WTC11 (cell line): ENCODE measurements at places on chromosomes 5 and 9. TPM values are rescaled to one million over a fixed set of nuclear protein-coding genes. Genes with fewer than 3 reads are reported as not detected.

GTF3C4 gene
- 28.5 to 31.6 TPM (median 29.1 TPM) in 3 replicates for total RNA-seq

DNA sequence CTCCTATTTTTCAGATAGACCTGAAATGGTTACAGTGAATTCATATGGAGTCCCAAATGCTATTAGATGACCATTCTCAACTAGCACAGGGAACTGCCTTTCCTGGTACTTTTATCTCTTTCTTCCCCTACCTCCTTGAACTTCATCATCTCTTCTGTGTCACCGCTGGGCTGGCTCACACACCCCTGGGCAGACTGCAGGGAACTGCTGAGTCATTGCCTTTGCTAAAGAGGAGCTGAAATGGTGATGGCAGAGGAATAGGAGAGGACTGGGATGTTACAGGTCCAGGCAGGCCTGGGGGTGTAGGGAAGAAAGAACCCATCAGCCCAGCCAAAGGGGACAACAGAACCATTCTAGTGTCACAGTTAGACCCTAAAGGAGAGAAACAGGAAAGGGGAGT is 322.3 kb downstream of the ASTN2 start:
- H3K36me3 ChIP-seq: no peaks in the 10 kb centered on the region
- DNase-seq: no peak
- no peak overlapping the region for H3K4me3 ChIP-seq
- peak overlapping the region; percentile 60; the same call in 1 of the 2 replicates for H3K27ac ChIP-seq

DNA sequence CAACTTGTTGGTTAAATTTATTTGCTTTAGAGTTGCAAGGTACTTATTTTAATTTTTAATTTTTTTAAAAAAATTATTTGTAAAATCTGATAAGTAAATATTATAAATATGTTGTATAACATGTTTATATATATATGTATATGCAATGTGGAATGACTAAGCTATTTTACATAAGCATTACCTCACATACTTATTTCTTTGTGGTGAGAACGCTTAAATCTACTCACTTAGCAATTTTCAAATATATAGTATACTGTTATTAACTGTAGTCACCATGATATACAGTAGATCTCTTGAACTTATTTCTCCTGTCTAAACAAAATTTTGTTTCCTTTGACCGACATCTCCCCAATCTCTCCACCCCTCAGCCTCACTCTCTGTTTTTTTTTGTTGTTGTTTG is 147.8 kb downstream of the NNT start:
- no peak for DNase-seq
- no peaks in the 10 kb centered on the region for H3K4me1 ChIP-seq
- H3K36me3 ChIP-seq: peaks cover 54% of the 10 kb centered on the region
- H3K27me3 ChIP-seq: no peaks in the 10 kb centered on the region; the same call in none of the 2 replicates
- H3K27ac ChIP-seq: no peak overlapping the region

LHX3 gene
- 0.11 TPM in 1 of 3 replicates, not detected in the others for total RNA-seq

DNA sequence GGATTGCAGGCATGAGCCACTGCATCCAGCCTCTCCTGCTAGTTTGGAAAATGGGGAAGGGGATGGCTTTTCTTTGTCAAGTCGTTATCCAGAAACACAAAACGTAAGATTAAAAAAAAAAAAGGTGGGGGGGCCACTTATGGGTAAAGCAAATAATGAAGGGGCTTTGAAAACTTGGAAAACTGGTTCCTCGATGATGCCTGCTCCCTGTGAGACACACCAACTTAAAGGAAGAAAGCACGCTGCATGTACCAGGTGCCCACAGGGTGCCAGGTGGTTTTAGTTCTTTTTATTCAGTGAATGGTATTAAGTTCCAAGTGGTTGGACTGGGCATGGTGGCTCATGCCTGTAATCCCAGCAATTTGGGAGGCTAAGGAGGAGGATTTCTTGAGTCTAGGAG is 170.1 kb downstream of the GOLPH3 start:
- H3K27ac ChIP-seq: no peak overlapping the region
- peaks cover 13% of the 10 kb centered on the region for H3K4me1 ChIP-seq
- no peak for DNase-seq
- no peaks in the 10 kb centered on the region for H3K27me3 ChIP-seq
- peaks cover 4% of the 10 kb centered on the region; the same call in 1 of the 2 replicates for H3K36me3 ChIP-seq

GCNT4 gene
- total RNA-seq: 0.71 to 1.8 TPM (median 0.80 TPM) in 3 replicates

SH3GL2 gene
- 4.2 to 6.5 TPM (median 5.8 TPM) in 3 replicates for total RNA-seq

ESM1 gene
- total RNA-seq: not detected in 3 replicates

DNA sequence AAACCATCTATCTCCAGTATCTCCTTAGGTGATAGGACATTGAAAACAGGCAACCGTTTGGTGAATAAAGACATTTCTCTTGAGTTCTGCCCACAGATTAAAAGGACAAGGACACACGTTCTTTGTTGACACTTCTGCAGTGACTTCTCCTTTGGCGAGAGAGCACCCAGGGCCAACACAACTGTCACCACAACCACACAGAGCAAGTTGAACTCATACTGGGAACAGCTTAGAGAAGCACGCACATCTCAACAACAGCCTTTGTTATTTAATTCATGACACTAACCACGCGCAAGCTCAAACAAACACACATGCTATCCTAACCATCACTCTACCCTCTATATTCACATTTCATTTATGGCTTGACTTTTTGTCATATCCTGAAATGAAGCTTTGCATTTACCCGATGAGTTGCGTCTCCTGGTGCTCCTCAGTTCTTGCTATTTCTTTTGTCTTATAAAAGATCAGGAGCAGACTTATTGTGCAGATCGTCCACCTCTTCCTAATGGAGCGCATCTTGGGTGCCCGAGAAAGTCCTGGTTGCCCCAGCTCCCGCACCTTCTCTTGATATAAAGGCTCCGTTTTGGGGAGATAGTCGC is 543 bp downstream of the ST8SIA4 start:
- H3K4me1 ChIP-seq: peaks cover 38% of the 10 kb centered on the region
- DNase-seq: no peak
- H3K27me3 ChIP-seq: peaks cover 68% of the 10 kb centered on the region
- H3K4me3 ChIP-seq: peak overlapping the region; percentile 90
- H3K36me3 ChIP-seq: no peaks in the 10 kb centered on the region

DNA sequence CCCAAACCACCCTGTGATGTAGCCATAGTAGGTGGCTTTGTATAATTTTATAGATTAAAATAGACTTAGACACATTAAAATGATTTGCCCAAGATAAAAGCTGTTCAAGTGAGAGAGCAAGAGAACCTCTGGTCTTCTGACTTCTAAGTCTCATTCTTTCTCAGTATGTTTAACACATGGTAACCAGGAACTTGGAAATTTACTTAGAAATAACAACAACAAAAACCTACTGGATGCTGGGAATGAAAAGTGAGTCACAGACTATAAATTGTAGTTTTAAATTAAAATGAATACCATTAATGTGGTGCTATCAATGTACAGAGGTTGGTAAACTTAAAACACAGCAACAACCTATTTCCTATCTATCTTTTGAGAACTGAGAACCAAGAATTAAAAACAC is 30.4 kb downstream of the HMGCR start:
- no peak for DNase-seq
- no peaks in the 10 kb centered on the region for H3K27me3 ChIP-seq
- H3K4me3 ChIP-seq: no peak overlapping the region

DNA sequence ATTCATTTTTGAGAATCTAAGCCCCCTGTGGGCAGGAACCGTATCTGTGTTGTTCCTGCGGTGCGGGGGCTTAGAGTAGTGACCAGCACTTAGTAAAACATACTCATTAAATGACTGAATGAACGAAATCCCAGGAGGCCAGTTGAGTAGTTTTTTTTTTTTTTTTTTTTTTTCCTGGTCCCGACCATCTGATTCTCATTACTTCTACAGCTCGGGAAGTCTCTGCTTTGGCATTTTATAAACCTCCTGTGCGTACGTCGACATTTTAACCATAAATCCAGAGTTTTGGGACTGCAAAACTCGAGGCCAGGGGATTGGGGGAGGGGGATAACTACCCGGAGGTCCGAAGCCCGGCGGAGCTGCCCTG is 31.5 kb upstream of the SPRY4 start:
- H3K36me3 ChIP-seq: no peaks in the 10 kb centered on the region; the same call in 1 of the 2 replicates
- no peaks in the 10 kb centered on the region for H3K27me3 ChIP-seq
- peak overlapping the region; percentile 64 for H3K4me3 ChIP-seq
- peaks cover 52% of the 10 kb centered on the region for H3K4me1 ChIP-seq
- DNase-seq: no peak

DNA sequence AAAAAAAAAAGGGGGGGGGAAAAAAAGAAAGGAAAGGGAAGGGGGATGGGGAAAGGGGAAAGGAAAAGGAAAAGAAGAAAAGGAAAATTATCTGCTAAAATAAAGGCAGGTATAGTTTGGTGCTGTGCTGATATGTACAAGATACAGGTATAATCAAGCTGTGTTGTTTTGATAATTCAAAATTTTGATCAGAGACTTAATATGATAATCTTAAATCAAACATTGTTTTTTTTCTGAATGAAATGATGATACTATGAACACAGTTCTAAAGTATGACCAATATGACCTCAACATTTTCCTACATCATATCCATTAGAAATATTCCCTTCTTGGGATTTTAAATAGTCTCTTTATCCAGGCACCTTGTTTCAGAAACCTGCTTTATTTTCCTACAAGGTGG is 115.6 kb upstream of the TRPM3 start:
- no peaks in the 10 kb centered on the region for H3K27me3 ChIP-seq
- no peak overlapping the region for H3K4me3 ChIP-seq
- H3K27ac ChIP-seq: no peak overlapping the region
- DNase-seq: no peak

INSL6 gene
- not detected in 3 replicates for total RNA-seq

DNA sequence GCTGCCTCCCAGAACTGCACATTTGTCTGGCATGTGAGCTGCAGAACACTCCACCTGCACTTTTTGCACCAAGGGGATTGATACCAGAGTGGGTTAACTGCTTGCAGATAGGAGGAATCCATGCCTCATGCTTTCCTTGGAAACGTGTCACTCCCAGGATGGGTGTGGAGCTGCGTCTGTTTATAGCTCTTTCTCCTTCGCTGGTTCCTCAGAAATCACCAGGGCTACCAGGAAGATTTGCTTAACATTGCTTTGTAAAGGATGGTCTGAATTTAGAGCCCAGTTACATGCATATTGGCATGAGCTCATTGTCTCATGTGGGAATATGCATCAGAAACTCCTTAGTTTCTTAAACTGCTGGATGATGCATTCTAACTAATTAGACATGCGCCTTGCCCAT is 234.6 kb downstream of the GADD45G start:
- no peaks in the 10 kb centered on the region for H3K36me3 ChIP-seq
- no peak overlapping the region for H3K27ac ChIP-seq
- H3K4me3 ChIP-seq: no peak overlapping the region
- H3K4me1 ChIP-seq: peaks cover 62% of the 10 kb centered on the region
- DNase-seq: no peak
- no peaks in the 10 kb centered on the region for H3K27me3 ChIP-seq

DNA sequence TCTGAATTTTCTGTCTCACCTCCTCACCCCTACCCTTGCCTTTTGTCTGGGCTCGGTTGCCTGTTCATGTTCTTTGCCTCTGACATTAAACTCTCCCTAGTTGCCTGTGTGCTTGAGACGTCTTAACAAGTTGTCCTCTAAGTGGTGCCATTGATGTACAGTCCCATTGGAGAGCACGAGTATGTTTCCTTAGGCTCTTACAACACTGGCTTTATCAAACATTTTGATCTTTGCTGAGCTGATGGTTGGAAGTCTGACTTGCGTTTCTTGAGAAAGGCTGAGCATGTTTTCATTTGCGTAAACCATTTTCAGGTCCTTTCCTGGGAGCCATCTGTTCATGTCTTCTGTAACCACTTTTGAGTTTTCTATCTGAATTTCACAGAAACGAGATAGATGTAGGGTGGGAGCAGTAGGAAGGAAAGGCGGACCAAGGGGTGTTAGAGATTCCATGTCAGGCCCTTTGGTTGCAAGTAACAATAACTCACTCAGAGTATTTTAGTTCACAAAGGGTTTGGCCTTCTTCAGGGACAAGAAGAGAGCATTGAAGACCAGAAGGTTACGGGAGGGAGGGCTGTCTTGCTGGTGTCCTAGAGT is 35.4 kb downstream of the OTULIN start:
- no peak for DNase-seq
- H3K27me3 ChIP-seq: no peaks in the 10 kb centered on the region
- H3K4me1 ChIP-seq: peaks cover 18% of the 10 kb centered on the region
- no peak overlapping the region for H3K4me3 ChIP-seq
- no peak overlapping the region for H3K27ac ChIP-seq

GMCL2 gene
- not detected in 3 replicates for total RNA-seq

DNA sequence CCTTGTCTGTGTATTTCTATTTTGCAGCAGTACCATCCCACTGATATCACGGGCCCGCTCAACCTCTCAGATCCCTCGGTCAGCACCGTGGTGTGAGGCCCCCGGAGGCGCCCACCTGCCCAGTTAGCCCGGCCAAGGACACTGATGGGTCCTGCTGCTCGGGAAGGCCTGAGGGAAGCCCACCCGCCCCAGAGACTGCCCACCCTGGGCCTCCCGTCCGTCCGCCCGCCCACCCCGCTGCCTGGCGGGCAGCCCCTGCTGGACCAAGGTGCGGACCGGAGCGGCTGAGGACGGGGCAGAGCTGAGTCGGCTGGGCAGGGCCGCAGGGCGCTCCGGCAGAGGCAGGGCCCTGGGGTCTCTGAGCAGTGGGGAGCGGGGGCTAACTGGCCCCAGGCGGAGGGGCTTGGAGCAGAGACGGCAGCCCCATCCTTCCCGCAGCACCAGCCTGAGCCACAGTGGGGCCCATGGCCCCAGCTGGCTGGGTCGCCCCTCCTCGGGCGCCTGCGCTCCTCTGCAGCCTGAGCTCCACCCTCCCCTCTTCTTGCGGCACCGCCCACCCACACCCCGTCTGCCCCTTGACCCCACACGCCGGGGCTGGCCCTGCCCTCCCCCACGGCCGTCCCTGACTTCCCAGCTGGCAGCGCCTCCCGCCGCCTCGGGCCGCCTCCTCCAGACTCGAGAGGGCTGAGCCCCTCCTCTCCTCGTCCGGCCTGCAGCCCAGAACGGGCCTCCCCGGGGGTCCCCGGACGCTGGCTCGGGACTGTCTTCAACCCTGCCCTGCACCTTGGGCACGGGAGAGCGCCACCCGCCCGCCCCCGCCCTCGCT is 1.9 kb downstream of the LRRC26 start:
- H3K4me1 ChIP-seq: peaks cover 6% of the 10 kb centered on the region
- no peak overlapping the region for H3K27ac ChIP-seq
- peaks cover 69% of the 10 kb centered on the region for H3K27me3 ChIP-seq
- peak; percentile 64 for DNase-seq

BSPRY gene
- total RNA-seq: 6.4 to 8.0 TPM (median 7.2 TPM) in 3 replicates

TMC1 gene
- 0.31 to 0.41 TPM (median 0.32 TPM) in 3 replicates for total RNA-seq

DNA sequence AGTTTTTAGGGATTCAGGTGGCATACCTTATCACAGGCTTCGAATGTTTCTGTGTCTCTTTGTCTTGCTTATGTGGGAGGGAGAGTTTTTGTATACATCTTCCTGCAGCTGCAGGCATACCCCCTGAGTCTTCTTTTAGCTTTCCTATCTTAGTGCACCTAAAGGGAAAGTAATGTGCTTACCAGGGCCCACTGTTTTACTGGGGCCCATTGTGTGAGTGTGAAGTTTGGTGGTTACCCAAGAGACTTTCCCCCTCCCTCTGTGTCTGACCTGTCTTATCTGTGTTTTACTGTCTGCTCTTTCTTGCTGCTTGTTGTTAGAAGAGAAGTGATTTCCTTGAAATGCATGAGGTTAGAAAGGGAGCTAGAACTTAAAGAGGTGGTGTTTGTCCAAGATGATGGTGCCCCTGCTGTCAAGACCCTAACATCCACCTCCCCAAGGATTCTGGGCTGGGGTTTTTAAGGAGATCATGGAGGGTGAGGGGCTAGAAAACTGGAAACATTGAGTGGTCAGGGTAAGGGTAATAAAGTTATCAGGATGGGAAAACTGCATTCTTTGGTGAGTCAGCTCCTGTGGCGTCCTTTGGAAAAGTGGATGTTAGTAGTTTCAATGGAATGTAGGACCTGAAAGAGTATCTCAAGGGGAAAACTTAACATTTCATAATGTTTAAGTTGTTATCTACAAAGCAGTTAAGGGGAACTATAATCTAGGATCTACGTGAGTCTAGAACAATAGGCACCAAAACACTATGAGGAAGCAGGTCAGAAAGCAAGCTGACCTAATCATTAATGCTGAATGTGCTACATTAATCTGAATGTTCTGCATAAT is 583.5 kb upstream of the TUSC1 start:
- no peak overlapping the region for H3K4me3 ChIP-seq
- H3K36me3 ChIP-seq: peaks cover 4% of the 10 kb centered on the region; the same call in 1 of the 2 replicates
- H3K27ac ChIP-seq: no peak overlapping the region
- DNase-seq: no peak
- H3K4me1 ChIP-seq: peaks cover 6% of the 10 kb centered on the region
